NCI-H446 treated with DMSO at 0.1 percent for 48 hours (cell line): ENCODE measurements at places on chromosomes 7 and 10.

DNA sequence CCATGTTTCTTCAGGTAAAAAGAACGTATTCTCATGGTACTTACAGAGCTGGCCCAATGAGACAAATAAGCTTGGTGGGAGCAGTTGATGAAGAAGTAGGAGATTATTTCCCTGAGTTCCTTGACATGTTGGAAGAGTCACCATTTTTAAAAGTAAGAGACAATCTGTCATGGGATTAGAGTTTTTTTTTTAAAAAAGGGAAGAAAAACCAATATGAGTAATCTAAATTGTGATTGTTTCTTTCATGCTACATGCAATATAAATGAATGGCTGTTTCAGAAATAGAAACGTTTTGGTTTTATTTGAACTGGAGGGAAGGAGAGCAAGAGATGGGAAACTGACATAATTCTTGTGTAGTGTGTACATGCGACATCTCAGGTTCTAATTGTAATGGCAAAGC lies 32.8 kb downstream of the TMEM60 start:
- no peak for DNase-seq

DNA sequence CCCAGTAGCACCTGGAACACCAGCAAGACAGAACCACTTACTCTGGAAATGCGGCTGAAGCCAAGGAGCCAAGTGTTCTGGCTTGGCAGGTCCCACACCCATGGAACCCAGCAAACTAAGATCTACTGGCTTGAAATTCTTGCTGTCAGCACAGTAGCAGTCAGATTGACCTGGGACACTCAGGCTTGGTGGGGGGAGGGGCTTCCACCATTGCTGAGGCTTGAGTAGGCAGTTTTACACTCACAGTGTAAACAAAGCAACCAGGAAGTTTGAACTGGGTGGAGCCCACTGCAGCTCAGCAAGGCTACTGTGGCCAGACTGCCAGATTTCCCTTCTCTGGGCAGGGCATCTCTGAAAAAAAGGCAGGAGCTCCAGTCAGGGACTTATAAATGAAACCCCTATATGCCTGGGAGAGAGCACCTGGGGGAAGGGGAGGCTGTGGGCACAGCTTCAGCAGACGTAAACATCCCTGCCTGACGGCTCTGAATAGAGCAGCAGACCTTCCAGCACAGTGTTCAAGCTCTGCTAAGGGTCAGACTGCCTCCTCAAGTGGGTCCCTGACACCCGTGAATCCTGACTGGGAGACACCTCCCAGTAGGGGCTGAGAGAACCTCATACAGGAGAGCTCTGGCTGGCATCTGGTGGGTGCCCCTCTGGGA lies 121.2 kb downstream of the MTERF1 start:
- no peak for DNase-seq

DNA sequence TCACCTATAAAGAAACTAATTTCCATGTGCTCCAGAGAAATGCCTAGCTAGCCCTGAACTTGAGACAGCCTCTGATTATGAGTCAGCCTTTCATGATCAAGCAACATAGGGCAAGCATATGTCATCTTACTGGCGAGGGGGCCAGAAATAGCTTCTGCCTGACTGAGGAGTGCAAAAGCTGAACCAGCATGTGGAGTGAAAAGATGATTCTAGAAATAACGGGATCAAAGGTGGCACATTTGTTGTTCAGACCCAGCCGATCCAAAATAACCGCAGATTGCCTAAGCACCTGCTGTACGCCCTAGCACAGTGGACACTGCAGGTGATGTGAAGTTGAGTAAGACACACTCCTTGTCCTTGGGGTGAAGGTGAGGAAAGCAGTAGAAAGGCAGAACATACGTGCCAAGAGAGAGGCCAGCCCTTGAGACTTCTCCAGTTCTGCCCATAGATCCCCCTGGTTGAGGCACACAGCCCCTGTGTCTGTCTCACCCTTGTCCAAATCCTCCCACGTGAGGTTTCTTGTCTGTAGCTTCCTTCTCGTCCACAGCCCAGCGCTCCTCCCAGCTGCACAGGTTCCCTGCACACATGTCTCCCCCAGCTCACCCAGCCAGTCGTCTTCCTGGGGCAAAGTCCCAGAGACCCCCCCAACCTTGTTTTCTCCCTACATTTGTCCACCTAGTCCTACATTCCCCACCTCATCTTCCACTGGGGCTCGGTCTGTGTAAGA lies 2.8 kb upstream of the BCL7B start:
- DNase-seq, result peak; percentile 18

DNA sequence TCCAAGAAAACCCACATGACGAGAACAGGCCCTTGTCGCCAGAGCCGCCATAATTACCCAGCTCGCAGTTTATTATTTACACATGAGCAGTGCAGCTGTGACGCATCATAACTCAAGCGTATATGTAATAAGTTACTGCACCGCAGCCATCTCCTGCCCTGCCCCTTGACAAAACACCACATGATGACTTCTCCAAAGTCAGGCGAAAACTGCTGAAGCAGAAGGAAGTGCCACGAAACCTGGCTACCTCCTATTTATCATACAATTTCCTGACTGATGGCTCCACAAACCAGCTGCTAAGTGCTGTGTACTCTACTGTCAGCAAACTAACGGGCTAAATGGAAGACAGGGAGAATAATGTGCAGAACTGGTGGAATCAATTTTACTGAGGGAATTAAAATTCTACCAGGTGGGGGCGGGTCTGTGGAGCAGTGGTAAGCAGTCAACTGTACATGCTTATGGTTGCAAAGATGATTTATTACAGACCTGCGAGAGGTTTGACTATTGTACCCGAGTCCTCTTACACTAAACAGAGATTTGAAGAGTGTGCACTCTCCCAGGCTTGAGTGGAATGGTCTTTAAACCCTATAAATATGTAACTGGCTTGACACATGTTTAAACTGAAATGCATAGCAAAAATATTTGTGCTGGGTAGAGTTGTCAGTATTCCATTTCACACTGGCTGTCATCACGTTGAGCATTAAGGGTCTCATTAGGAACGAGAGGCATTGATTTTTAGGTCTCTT lies 156.0 kb downstream of the GLI3 start:
- no peak for DNase-seq

DNA sequence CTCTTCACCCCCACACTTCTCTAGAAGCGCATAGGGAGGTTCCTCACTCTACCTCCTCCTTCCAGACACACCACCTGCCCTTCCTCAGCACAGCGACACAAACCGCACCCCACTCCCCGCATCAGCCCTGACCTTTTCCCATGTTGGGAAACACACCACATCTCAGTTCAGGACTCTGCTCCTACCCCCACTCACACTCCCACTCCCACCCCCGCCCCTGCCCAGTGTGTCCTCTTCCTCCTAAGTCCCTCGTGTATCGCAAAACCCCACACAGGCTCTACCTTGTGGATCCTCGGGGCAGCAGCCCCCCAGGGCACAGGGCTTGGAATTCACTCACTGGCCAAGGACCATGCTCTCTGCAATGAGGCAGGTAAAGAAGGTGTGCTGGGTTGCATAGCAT lies 4.2 kb upstream of the AOC1 start:
- no peak for DNase-seq

- DNase-seq, result no peak
Measured at GRCh38 chr7:114652041-114652440, 237.4 kb downstream of the FOXP2 start.

GRCh38 chr7:13097499-13097898 lies 410.1 kb downstream of the ARL4A start:
- DNase-seq, result no peak

DNA sequence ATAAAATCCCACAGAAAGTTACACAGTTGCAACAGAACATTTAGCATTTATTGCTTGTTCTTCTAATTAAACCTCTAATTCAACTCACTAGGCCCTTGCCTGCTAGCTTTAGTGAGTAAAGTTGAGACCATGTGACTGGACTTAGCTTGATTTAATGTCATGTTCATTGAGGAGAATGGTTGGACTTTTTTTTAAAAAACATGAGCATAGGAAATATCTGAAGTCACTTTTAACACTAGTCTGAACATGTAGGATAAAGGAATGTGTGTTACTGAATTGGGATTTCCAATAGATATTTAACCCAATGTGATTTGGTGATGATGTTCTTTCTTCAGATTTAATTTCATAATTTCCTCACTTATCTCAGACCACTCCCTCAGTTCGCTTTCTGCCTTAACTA lies 24.6 kb upstream of the GLCCI1 start:
- DNase-seq, result no peak

GRCh38 chr7:94289071-94289470 lies 105.6 kb upstream of the COL1A2 start:
- DNase-seq, result peak; percentile 51

- DNase-seq, result peak; percentile 62
Measured at GRCh38 chr7:132160611-132161532, 415.4 kb downstream of the PLXNA4 start.

GRCh38 chr7:23268167-23268566 lies 21.6 kb downstream of the GPNMB start:
- no peak for DNase-seq

DNA sequence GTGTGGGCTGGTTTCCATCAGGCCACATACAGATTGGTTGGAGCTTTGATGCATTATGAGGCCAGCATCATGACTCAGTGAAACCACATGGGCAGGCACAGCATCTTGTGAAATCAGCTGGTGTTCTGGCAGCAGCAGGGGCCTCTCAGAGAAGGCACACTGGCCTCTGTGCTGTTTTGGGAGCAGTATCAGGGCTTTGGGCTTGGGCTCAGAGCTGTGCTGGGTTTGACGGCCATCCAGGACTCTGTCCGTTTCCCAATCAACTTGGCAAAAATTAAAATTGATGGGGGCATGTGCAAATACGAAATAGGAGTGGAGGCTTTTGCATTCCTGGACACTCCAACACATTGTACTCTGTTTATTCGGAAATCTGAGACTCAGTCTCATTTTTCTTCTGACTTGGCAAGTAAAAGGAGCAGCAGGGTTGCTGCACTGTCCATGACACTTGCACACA lies 190.9 kb downstream of the BMPER start:
- DNase-seq, result no peak

DNA sequence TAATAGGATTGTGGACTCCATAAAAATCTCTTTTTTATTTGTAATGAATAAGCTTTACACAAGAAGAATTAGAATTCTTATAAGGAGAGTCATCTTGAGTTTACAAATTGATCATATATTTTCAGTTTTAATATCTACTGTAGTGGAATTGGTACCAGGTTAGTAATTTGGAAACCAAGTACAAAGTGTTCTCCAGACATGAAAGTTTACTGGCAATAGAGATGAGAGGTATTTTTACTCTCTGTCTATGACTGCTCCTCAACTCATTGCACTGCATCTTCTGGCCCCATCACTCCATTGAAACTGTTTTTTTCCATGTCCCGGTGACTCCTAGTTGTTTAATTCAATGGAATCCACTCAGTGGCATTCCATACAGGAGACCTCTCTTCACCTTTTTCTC lies 164.5 kb upstream of the SMIM30 start:
- no peak for DNase-seq

- no peak for DNase-seq
Measured at GRCh38 chr7:66504131-66504530, 124.5 kb upstream of the KCTD7 start.

DNA sequence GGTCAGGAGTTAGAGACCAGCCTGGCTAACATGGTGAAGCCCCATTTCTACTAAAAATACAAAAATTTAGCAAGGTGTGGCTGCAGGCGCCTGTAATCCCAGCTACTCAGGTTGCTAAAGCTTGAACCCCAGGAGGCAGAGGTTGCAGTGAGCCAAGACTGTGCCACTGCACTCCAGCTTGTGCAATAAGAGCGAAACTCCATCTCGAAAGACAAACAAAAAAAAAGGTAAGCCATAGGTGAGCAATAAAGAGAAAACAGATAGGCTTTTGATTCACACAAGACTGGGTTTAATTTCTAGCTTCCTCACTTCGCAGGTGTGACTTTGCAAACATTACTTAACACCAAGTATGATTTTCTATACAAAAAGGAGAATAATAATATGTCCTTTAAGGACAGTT lies 72.3 kb upstream of the ACBD5 start:
- no peak for DNase-seq

GRCh38 chr7:106462365-106462859 lies 177.6 kb upstream of the NAMPT start:
- peak; percentile 5 for DNase-seq

DNA sequence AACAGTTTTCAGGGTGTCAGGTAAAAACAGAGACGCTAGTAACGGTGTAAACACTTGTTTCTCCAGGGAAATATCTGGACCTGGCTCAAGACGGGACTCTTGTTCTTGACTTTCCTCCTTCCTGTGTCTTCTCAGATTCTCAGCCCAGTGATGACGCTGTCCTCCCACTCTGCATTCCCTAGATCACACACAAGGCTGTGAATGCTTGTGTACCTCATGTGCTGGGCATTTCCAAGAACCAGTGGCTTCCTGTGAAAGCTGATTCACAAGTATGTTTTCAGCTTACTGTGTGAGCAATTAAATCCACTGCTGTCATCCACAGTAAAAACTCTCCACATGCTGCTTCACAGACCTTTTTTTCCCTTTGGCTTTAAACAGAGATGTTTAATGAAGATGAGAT lies 193.8 kb upstream of the DPP6 start:
- no peak for DNase-seq

- no peak for DNase-seq
Measured at GRCh38 chr7:74573512-74573911, 84.0 kb upstream of the GTF2I start.

- no peak for DNase-seq
Measured at GRCh38 chr7:31553661-31554081, 39.8 kb downstream of the ITPRID1 start.

DNA sequence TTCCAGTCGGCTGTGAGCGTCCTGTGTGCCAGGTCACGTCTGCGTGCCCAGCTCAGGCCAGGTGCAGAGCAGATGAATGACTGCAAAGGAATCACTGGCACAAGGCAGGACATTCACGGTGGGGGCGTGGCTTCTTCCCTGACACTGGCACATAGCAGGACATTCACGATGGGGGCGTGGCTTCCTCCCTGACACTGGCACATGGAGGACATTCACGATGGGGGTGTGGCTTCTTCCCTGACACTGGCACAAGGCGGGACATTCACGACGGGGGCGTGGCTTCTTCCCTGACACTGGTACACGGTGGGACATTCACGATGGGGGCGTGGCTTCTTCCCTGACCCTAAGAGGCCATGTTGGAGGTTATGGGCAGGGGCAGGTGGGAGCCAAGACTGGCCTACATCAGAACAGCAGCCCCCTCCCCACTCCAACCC lies 64.3 kb downstream of the MYL10 start:
- no peak for DNase-seq

DNA sequence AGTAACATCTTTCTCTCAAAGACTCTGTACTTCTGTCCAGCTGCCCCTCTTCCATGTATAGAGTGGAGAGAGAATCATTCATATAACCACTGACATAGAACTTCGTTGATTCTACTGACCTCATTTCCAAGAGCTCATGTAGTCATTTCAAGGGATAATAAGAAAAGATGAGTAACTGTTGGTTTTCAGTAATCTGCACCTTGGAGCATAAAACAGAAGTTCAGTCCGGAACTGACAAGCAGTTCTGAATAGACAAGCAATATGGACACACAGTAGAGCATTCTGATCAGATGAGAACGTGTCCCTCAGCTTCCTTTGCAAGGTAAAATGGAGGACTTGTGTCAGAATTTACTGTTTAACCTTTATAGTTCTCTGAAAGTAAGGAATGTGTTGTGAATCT lies 847.1 kb downstream of the REEP3 start:
- no peak for DNase-seq

GRCh38 chr7:114214466-114214865 lies 200.1 kb upstream of the FOXP2 start:
- no peak for DNase-seq

GRCh38 chr7:19928247-19928646 lies 154.8 kb upstream of the TMEM196 start:
- no peak for DNase-seq
